Pulmonary artery endothelial cell (primary cell): ENCODE measurements at places on chromosomes 2 and 18. TPM values are rescaled to one million over a fixed set of nuclear protein-coding genes. Genes with fewer than 3 reads are reported as not detected.

GRCh38 chr2:171909266-171909665 lies 13.0 kb upstream of the HAT1 start:
- no peak for DNase-seq

DNA sequence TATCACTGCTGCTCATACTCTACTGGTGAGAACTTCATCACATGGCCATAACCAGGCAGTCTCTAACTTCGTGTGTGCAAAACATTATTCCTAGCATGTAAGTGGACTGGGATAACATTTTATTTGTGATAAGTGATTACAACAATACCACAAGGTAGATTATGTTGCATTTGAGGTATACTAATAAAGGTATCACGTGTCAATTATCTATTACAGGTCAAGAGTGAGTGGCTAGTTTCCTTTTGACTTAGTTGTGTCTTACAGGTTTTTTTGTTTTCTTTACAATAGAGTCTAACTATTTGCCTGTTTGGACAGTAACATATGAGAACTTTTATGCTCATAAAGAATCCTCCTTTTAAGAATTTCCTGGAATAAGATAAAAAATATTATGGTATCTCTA lies 67.2 kb upstream of the DSC1 start:
- no peak for DNase-seq

- no peak for DNase-seq
Measured at GRCh38 chr2:26283606-26284005, 38.9 kb downstream of the HADHB start.

- DNase-seq = no peak
Measured at GRCh38 chr2:148742373-148742772, 97.8 kb downstream of the EPC2 start.

DNA sequence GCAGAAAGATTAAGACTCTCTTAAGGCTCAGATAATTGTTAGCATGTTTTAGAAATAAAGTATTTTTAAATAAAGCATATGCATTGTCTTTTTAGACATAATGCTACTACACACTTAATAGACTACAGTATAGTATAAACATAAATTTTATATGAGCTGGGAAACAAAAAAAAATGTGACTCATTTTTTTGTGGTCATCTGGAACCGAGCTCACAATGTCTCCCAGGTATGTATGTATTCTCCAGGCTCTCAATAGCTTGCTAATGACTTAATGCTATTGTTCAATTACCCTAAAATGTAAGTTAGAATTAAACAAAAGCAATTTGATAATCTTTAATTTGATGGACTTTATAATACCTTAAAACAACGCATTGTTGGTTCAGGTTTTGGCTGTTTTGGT lies 167.2 kb downstream of the NUP35 start:
- no peak for DNase-seq

DNA sequence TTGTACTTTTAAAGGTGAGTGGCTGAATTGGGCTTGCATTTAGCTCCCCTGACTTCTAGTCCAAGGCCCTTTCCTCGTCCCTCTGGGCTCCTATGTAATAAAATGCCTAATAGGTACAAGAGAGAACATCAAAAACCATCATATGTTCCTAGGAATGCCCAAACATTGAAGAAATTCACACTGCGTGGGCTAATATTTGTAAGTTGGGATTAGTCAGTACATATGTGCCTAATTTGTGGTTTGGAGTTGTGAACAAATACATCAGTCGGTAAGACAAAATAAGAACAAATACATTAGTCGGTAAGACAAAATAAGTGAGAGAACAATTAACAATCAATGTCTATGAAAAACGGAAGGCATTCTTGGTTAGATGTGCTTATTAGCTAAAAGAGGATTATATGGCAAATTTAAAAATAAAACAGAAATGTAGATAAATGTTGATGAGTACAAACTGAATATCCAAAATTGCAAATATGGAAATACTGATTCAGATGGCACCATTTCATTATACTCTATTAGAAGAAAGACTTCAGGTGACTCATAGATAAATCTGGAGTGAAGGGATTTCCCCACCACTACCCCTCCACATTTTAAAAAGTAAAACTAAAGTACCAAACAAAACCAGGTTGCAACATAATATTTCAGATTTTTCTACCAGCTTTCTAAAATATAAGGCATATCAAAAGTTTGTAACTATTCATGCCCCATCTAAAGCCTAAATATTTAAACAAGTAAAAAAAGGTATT lies 325.4 kb downstream of the ZEB2 start:
- no peak for DNase-seq

The ABCG5 gene
- total RNA-seq = not detected in 2 replicates

The PXDN gene
- total RNA-seq = 249 and 307 TPM in 2 replicates

The MRPL30 gene
- total RNA-seq = 44.5 and 48.9 TPM in 2 replicates

The GATA6 gene
- total RNA-seq = 10.5 and 11.9 TPM in 2 replicates

The IL1RL2 gene
- total RNA-seq = 0.20 and 0.81 TPM in 2 replicates

The HSBP1L1 gene
- 1.4 and 1.7 TPM in 2 replicates for total RNA-seq
